ENCODE measurements at places on chromosomes 3 and 15.

- DNase-seq = no peak
Observed at GRCh38 chr15:97234851-97235610, 725.5 kb upstream of the ARRDC4 start.

DNA sequence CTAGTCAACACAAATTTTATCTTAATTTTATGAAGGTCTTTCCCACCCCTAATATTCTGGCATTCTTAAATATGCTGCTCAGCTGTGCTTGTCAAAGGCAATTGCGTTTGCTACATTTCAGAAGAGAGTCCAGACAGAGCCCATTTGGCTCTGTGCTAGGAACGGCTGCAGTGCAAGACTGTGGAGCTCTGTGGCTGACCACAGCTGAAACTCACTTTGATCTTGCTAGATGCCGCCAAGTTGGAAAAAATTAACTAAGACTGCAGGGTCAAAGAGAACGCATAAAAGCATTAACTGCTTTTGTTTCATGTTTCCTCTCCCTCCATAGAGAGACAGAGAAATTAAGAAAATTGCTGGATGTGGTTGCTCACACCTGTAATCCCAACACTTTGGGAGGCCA is 7.6 kb upstream of the PPP1R2 start:
- no peak for DNase-seq

- DNase-seq = no peak
Observed at GRCh38 chr15:88395872-88396781, 71.1 kb downstream of the MRPL46 start.

DNA sequence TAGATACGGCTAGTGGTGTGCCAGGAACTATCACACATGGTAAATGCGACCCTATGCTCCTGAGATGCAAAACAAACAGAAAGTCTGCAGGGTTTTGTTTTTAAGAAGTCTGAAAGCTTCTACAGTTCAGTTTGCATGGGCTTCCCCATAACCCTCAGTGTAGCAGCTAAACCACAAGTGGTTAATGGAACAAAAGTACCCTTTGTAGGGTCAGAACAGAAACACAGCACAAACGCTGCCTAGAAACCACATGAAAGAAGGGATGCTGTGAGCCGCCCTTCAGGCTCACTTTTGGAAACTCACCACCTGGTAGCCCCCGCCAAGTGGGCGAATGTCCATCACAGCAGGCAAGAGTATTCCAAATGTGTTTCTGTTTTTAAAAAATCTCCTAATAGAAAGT is 46.2 kb downstream of the CTDSPL start:
- no peak for DNase-seq

GRCh38 chr15:45674677-45675076 is 39.8 kb downstream of the SQOR start:
- no peak for DNase-seq

DNA sequence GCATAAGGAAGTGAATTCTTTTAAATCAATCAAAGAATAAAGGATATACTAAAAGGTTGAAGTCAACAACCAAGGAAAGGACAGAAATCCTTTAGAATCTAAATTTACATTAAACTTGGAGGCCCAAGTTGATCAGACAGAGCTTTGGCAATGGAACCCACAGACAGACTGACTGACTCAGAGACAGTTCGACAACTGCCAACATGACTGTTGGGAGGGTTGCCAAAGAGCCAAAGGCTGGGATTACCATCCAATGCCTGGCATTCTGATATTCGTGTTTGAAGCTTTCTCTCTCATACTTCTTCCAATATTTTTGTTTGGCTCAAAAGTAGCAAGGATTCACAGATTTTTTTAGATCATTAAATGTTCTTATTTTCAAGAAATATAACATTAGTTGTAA is 406.1 kb downstream of the PLCL2 start:
- no peak for DNase-seq

DNA sequence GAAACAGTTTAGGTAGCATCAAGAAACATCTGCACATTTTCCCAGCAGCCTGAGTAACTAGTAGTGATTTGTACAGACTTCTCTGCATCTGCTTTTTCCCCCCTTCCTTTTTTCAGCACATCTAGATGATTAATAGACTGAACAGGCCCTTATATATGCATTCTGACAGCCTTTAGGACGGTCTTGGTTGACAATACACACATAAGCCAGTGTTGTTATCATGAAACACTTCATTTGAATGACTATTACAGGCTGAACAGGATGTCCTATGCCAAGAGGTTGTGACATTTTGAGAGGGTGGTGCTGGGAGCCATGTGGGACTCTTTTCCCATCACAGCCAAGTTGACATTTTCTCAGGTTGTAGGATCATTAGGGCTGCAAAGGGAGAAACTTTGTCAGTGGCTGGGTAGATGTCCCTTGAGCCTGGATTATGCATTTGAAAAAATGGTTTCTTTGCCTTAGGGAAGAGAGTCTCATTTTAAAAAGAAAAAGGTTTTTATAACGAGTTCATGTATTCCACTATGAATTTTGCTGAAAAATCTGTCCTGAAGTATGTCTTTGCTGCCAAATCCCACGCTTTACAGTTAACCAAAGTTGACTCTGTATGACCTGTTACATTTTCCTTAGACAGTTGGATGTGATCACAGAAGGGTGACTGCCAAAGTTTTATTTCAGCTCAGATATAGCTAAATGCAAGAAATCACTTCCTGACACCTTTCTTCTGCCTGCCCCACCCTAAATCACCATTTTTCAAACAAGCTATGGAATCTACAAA is 73.7 kb downstream of the FILIP1L start:
- no peak for DNase-seq

DNA sequence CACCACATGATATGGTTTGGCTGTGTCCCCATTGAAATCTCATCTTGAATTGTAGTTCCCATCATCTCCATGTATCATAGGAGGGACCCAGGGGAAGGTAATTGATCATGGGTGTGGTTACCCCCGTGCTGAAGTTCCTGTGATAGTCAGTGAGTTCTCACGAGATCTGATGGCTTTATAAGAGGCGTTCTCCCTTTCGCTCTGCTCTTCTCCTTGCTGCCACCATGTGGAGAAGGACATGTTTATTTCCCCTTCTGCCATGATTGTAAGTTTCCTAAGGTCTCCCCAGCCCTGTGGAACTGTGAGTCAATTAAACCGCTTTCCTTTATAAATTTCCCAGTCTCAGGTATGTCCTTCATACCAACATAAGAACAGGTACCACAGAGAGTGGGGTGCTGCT is 21.9 kb downstream of the OSTN start:
- DNase-seq = no peak

GRCh38 chr3:73258057-73258456 is 196.6 kb downstream of the EBLN2 start:
- no peak for DNase-seq
